Stimulated activated CD8-positive, alpha-beta memory T cell treated with anti-CD3 and anti-CD28 coated beads, Interleukin-4, amount 100 ng/mL, for 1 hour (primary cell): ENCODE measurements at places on chromosomes 2 and 18.

DNA sequence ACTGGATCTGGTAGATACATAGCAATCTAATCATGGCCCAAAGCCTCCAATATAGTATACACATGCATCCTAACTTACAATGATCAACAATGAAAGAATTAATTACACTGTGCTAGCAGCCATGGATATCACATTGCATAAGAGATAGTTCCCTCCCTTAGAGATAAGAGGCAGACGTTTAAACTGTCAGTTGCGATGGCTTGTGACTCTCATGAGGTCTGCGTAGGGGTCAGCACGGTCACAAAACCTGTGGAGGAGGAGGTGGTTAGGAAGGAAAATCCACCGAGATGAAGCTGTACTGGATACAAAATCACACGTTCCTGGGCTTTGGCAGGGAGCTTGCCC lies 800 bp upstream of the RALB start:
- DNase-seq: no peak

- DNase-seq: no peak
Measured at GRCh38 chr2:18630101-18630500, 40.7 kb upstream of the NT5C1B start.

- DNase-seq: no peak
Measured at GRCh38 chr2:43576981-43577892, 18.6 kb downstream of the THADA start.

DNA sequence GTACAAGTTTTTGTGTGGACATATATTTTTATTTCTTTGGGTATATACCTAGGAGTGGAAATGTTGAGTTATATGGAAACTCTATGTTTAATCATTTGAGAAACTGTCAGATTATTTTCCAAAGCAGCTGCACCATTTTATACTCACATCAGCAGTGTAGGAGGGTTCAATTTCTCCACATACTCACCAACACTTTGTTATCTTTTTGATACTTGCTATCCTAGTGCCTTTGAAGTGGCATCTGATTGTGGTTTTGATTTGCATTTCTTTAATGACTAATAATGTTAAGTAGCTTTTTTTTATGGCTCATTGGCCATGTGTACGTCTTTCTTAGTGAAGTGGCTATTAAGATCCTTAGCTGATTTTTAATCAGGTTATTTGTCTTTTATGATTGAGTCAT lies 64.7 kb upstream of the SLC8A1 start:
- no peak for DNase-seq

DNA sequence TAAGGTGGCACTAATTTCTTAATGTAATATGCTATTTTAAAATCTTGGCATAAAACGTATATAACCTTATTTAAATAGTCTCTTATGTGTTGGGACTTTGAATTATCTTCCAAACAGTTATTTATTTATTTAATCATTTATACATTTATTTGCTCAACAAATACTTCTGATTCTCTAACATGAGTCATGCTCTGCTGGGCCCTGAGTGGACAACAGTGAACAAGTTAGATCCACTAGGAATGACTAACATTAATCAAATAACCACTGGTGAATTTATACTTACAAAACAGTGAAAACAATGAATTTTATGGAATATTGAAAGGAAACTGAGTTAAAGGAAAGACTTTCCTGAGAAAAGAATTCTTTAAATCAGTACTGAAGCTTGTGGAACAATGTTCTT lies 1257.2 kb upstream of the CHAC2 start:
- no peak for DNase-seq

DNA sequence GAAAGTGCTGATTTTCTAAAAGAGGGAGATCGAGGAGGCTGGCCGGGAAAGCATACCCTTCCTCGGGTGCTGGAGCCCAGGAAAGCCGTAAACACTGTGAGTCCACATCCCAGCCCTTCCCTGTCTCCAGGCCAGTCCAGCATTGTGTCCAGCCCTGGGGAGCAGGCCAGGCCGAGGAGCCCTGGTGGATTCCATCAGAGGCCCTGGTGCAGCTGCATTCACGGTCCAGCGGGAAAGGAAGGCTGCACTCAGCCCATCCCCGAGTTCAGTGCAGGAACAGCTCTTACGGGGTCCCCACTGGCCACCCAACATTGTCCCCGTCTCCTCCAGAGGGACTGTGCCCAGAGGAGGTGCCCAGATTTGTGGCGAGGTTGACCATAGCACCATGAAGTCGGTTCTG lies 218.6 kb downstream of the KLHL29 start:
- no peak for DNase-seq

DNA sequence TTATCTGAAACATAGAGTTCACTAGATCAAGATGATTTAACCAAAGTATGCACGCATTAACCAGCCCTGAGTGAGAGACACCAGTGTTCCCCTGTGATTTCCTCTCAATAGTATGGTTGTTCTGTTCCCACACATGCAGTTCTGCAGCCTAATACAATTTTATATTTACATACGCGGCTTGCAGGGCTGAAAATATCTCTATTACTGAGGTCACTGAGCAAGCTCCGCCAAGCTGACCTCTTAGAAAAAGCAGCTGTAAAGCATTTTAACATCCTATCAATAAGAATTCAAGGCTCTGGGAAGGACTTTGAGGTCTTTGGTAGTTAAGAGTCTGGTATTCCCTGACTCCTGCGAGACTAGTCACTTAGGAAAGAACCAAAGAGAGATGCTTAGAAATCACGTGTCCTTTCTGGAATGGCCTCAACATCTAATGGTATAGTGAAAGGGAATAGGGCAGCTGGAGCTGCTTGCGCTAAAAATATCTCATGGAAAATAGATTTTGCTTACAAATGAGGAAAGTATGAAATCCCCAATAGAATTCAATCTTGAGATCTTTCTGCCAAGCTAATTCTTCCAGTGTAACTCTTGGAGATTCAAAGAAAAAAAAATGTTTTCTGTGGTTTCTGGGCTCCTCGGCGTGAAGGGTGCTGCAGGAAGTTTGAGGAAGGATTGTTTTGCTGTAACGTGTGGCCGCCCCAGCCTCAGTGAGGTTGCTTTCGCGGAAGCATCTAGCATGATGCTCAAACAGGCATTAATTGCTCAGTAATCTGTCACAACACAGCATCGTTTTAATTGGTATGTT lies 59.2 kb downstream of the DOCK10 start:
- peak; percentile 24 for DNase-seq

DNA sequence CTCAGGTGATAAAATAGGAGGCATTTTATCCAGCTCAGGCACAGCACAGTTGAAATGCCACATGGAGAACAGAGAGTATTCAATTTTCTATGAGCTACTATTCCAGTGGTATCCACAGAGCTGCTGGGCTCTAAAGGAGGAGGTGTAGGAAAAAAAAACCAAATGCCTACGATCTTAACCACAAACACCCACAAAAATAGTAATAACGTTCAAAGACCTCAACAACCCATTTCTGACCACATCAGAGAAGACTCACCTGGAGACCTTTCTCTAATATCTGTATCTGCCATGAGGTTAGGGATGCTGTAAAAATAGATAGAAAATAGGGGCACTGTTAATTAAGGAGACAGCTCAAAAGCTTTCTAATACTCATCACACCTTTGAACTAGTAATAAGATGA lies 294.6 kb upstream of the PARD3B start:
- no peak for DNase-seq

DNA sequence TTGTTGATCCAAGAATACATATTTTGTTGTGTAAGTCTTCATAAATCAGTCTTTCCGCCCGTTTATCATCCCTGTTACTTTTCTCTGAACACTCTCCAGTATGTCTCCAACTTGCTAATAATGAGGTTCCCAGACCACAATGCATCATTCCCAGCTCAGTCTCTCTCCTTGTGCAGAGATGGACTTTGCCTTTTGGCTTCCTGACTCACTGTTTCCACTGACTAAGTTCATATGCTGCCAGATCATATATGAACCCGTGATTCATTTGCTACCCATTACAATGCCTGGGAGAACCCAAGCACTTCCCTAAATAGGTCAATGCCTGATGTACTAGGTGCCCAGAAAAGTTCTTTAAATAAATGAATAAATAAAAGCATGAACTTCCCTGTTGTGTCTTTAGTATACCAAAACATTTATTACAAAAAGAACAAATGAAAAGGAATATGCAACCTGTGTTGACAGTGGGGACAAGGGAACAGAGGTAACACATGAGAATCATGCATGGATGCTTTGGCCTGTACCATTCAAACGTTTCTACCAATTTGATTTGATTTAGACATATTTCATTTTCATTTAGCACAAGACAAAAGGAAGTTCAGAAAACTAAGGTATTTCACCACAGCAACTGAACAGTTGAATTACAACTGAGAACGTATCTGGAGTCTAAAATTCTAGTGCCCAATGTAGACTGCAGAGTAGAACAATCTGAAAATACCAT lies 215.4 kb upstream of the HNRNPA3 start:
- no peak for DNase-seq

DNA sequence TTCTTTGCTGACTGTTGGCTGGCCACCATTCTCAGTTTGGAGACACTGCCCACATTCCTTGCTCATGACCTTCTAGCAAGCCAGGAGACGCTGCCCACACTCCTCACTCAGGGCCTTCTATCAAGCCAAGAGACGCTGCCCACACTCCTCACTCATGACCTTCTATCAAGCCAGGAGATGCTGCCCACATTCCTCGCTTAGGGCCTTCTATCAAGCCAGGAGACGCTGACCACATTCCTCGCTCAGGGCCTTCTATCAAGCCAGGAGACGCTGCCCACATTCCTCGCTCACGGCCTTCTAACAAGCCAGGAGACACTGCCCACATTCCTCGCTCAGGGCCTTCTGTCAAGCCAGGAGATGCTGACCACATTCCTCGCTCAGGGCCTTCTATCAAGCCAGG lies 131.3 kb upstream of the CBLN2 start:
- DNase-seq: no peak

GRCh38 chr2:118097657-118098056 lies 9.4 kb downstream of the INSIG2 start:
- DNase-seq: no peak

- DNase-seq: no peak
Measured at GRCh38 chr2:159125858-159126257, 157.4 kb downstream of the TANC1 start.

GRCh38 chr2:118521272-118521671 lies 326.2 kb downstream of the EN1 start:
- no peak for DNase-seq

- no peak for DNase-seq
Measured at GRCh38 chr2:190178066-190178722, 115.7 kb upstream of the MSTN start.

GRCh38 chr2:176161825-176162626 lies 4.9 kb downstream of the HOXD3 start:
- DNase-seq: no peak

DNA sequence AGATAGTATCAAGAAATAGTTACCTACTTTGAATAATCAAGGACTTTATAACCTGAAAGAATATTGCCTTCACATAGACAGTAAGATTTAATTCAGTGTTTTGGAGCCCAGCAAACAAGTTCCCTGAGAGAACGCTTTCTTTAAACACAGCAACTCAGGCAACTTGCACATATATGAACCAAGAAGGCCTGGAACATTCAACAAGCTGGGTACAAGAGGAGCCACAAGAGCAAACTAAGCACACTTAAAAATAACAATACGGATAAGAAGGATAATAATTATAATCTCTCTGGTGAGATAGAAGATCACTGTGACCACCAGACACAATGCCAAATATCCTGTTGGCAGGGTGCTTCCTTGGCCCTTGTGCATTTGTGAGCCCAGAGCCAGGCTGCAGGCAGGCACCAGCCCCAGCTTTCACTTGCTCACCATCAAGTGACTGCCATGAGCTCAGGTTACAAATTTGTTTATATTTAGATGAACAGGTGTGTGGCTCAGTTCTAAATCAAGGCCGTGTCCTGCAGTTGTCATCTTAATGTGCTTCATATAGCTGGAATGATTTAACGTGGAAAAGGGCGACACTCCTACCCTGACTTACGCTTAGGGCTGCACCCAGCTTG lies 446.6 kb downstream of the IRS1 start:
- no peak for DNase-seq

DNA sequence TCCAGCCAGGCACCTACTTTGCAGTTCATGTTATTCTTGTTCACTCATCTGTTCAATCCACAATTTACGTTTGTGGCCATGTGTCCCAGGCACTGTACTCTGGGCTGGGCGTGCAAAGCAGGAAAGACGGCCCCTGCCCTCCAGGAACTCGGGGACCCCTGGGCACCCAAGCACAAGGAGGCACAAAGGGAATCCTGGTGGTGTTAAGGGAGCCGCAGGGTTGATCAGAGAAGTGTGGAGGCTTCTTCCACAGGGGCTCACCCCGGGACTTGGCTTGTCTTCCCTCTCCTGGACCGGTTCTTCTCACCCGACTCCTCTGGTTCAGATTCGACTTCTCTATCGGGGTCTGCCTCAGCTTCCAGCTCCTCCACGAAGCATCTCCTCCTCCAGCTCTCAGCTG lies 230.5 kb downstream of the BCL2 start:
- DNase-seq: no peak

DNA sequence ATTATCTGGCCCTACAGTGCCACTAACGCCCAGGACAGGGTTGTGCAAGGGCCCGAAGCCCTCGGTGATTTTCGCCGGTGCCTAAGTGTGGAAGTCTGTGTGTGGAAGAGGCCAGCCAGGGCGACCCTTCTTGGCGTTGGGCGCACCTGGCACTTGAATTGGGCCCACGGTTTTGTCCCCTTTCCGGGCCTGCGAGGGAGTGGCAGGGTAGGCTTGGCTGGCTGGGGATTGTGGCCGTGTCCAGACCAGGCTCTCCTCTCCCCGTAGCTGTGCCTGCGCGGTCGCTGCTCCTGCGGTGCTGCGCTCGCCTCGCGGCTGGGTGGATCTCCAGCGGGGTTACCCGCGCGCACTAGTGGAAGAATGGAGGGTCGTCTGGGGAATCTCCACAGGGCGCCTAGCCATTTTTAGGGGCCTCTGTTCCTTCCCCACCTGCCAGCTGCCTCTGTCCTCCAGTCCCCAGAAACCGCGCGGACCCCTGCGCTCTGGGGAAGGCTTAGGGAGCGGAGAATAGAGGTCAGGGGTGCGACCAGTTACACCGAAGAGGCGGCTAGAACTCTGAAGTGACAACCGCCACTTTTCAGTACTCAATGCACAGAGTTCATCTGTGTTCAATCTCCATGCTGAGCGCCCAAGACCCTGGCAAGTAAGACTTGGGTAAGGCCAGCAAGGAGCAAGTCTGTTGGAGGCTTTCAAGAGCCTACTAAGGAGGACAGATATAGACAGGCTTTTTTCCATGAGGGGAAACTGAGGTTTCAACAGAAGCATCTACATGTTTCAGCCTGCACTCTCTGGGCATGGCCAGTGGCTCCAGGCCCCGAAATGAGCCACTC lies 16.0 kb downstream of the EVX2 start:
- no peak for DNase-seq

DNA sequence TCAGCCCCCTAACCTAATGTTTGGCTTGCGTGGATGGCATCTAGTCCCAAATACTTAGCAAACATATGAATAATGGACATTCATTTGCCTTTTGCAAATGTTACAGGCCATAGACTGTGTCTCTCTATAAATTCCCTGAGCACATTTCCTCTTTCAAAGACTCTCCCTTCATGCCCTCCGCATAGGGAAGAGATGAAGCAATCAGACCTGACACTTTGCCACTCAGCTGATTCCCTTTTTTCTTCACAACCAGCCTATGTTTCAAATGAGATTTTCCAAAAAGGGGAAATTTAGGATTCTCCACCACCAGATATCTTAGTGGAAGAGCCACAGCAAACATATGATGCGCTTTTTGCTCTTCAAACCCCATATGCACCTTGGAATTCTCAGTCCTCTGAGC lies 453.7 kb downstream of the STK39 start:
- no peak for DNase-seq

- DNase-seq: no peak
Measured at GRCh38 chr2:31004257-31004656, 134.0 kb downstream of the GALNT14 start.
